ENCODE measurements at places on chromosomes 6 and 20.

GRCh38 chr6:92887871-92888270 is 531.5 kb downstream of the EPHA7 start:
- no peak for DNase-seq

DNA sequence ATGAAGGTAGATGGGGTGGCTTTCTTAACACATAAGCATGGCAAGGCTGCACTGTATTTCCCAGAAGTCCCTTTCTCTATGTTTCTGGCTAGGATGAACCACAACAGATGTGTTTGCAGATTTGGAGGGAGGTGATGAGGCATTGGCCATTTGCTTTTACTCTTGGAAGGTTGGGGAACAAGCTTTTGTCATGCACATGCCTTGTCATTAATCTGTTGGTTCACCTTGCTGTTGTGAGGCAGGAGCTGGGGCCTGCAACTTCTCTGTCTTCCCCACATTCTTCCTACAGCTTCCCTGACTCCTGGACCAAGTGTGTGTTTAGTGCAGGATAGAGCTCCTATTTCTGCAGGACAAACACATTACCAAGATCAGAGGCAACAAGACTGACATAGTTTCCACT is 326.2 kb upstream of the SPTLC3 start:
- DNase-seq = no peak

- no peak for DNase-seq
These were observed 28.9 kb downstream of the VEGFA start for GRCh38 chr6:43798688-43799444.

DNA sequence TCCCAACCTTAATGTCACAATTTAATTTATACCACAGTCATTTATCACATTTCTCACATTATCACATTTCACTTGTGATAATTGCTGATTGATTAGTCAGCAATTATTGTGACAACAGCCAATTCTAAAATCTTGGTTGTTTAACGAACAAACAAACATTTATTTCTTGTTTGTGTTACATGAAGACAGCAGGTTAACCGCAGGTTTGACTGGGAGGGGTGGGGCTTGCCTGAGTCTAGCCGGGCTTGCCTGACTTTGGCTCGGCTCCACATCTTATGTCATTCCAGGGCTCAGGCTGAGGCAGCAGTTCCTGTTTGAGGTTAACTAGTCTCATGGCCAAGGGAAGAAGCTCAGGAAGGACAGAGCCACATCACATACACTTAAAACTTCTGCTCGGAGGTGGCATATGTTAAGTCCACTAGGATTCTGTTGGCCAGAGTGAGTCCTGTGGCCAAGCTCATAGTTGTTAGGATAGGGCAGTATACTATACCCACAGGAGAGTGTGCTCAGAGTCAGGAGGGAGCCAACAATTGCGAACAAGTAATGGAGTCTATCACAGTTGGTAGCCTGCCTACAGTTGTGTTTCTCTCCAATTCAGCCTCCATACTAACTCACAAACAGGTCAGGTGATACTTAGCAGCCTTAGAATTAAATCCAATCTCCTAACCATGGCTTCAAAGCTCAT is 90.0 kb upstream of the IFNGR1 start:
- DNase-seq = no peak

GRCh38 chr6:147166992-147167391 is 37.2 kb upstream of the STXBP5 start:
- DNase-seq = no peak

DNA sequence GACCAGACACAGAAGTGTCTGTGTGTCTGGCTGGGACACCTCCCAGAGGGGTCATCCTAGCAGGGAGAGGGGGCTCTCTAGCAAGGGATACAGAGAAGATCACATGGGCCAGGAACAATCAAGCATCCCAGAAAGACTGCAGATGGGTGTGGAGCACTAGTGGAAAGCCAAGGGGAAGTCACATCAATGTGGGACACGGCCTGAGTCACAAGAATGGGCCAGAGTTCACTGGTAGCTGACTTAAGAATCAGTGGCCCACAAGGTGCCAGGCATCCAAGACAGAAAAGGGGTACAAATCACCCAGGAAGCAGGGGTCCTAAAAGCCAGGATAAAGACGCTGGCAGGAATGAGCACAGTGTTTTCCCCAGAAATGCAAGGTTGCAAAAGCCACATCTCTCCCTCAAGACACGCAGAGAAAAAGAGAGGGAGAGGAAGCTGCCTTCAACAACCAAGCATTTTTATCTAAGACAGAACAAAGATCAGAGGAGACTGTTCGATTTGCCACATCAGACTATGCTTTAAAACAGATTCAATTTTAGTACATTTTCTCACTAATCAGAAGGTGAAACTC is 113.6 kb upstream of the DST start:
- DNase-seq = no peak

GRCh38 chr20:52279706-52280105 is 88.1 kb upstream of the ZFP64 start:
- no peak for DNase-seq

GRCh38 chr6:155103816-155104366 is 108.8 kb downstream of the TIAM2 start:
- DNase-seq = no peak

GRCh38 chr6:16698162-16698533 is 63.1 kb downstream of the ATXN1 start:
- DNase-seq = no peak

DNA sequence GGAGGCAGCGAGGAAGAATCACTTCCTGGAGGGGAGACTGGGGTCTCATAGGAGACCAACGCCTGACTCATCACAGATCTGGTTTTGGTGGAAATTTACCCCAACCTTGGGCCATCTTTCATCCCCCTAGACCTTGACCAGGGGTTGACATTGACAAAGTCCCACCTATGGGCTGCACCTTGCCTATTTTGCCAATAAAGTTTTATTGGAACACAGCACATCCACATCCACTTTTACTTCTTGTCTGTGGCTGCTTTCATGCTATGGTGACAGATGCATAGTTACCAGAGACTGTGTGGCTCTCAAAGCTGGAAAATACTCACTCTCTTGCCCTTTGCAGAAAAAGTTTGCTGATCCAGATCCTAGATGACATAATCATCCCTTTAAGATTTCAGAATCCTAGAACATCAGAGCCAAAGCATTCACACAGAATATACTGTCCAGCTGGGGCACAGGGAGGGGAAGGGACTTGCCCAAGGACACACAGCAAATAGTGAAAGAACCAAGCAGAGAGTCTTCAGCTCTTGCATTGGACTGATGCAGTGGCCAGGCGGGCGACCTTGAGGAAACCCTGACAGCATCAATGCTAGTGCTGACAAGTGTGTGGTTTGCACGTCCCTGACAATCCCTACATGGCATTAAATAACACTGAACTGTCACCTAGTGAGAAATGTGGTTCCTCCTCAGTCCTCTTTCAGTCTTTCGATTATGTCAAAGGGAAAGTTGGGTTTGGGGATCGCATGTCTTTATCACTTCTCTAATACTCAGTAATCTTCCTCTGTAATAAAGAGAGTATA is 41.2 kb downstream of the CD40 start:
- no peak for DNase-seq

- DNase-seq = no peak
These were observed 138.1 kb upstream of the MARCKS start for GRCh38 chr6:113719064-113719463.

DNA sequence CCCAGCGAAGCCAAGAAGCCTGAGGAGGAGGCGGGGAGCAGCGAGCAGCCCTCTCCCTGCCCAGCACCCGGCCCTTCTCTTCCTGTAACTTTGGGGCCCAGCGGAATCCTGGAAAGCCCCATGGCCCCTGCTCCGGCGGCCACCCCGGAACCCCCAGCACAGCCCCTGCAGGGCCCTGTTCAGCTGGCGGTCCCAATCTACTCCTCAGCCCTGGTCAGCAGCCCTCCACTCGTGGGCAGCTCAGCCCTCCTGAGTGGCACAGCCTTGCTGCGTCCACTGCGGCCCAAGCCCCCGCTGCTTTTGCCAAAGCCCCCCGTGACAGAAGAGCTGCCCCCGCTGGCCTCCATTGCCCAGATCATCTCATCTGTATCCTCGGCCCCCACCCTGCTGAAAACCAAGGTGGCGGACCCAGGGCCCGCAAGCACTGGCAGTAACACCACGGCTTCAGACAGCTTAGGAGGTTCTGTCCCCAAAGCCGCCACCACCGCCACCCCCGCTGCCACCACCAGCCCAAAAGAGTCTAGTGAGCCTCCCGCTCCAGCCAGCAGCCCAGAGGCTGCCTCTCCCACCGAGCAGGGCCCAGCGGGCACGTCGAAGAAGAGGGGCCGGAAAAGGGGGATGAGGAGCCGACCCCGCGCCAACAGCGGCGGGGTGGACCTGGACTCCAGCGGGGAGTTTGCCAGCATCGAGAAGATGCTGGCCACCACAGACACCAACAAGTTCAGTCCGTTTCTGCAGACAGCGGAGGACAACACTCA is 81.9 kb downstream of the SSR1 start:
- no peak for DNase-seq

DNA sequence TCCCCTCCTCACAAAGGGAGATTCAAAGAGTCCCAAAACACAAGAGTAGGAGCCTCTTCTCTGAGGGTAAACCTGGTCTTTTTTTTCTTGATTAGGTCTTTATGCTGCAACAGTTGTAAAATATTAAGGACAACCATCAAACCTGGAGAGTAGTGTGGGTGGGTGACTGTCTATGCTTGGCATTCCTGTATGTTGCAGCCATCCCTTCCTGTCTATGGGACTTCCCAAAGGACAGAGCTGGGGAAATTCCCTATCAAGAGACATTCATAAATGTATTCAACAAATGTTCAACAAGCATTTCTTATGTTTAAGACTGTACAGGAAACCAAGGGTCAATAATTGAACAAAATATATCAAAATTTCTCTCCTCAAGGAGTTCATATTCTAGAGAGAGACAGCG is 5.5 kb downstream of the BTN2A2 start:
- DNase-seq = no peak

GRCh38 chr20:39605361-39605760 is 643.2 kb downstream of the DHX35 start:
- no peak for DNase-seq

GRCh38 chr20:38831995-38832620 is 26.6 kb downstream of the PPP1R16B start:
- no peak for DNase-seq

DNA sequence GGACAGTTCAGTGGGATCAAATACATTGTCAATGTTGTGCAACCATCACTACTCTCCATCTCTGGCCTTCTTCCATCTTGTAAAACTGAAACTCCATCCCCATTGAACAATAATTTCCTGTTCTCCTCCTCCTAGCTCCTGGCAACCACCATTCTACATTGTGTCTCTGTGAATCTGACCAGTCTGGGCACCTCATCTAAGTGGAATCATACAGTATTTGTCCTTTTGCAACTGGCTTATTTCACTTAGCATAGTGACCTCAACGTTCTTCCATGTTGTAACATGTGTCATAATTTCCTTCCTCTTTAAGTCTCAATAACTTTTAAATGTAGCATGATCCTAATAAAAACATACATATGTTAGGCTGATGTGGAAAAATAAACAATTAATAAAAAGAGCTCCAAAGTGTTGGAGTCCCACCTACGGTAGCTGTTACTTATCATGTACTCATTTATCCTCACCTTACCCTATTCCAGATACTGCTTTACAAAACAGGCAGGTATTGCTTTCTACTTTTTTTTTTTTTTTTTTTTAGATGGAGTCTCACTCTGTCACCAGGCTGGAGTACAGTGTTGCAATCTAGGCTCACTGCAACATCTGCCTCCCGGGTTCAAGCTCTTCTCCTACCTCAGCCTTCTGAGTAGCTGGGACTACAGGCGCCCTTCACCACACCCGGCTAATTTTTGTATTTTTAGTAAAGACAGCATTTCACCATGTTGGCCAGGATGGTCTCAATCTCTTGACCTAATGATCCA is 91.9 kb downstream of the TNFAIP3 start:
- no peak for DNase-seq
